ENCODE measurements at places on chromosomes 5 and 9. TPM values are rescaled to one million over a fixed set of nuclear protein-coding genes. Genes with fewer than 3 reads are reported as not detected.

DNA sequence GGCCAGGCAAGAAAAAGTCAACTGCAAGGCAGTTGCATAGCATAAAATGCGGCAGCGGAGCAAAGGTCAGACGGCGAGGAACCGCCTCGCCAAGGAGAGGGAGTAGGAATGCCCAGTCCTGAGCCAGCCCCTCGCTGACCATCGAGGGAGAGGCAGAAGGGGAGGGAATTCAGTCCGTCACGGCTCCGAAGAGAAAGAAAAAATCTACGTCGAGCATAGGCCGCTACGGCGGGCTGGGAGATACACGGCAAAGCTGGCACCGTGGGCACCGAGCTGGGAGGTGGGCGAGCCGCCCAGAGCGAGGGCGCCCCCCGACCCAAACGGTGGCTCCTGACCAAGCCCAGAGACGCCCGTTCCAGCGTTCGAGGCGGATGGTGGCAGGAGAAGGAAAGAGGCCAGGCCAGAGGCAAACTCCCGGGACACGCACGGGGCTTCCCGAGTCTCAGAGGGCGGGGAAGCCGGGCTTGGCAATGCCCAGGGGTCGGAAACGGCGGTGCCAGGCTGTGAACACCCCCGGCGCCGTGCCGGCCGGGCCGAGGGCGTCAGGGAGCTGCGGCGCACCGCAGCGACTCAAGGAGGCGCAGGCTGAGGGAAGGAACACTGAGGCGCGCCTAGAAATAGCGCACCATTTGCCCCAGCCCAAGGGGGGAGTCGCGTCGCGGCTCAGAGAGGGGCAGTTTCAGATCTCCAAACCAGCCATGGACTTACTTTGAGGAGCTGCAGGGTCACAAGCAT lies 518 bp downstream of the SPRY4 start:
- no peak for DNase-seq
- peaks cover 5% of the 10 kb centered on the region for H3K27me3 ChIP-seq
- peak overlapping the region; percentile 66 for H3K4me3 ChIP-seq
- no peaks in the 10 kb centered on the region for H3K36me3 ChIP-seq
- peaks cover 68% of the 10 kb centered on the region for H3K4me1 ChIP-seq
- H3K27ac ChIP-seq = peak overlapping the region; percentile 85

- H3K4me3 ChIP-seq = no peak overlapping the region
- H3K36me3 ChIP-seq = no peaks in the 10 kb centered on the region
- H3K27ac ChIP-seq = no peak overlapping the region
- no peaks in the 10 kb centered on the region for H3K4me1 ChIP-seq
Observed at GRCh38 chr5:171207256-171207847, 101.7 kb upstream of the TLX3 start.

DROSHA gene
- total RNA-seq = 37.4 TPM

ZBTB6 gene
- 7.6 TPM for total RNA-seq

DNA sequence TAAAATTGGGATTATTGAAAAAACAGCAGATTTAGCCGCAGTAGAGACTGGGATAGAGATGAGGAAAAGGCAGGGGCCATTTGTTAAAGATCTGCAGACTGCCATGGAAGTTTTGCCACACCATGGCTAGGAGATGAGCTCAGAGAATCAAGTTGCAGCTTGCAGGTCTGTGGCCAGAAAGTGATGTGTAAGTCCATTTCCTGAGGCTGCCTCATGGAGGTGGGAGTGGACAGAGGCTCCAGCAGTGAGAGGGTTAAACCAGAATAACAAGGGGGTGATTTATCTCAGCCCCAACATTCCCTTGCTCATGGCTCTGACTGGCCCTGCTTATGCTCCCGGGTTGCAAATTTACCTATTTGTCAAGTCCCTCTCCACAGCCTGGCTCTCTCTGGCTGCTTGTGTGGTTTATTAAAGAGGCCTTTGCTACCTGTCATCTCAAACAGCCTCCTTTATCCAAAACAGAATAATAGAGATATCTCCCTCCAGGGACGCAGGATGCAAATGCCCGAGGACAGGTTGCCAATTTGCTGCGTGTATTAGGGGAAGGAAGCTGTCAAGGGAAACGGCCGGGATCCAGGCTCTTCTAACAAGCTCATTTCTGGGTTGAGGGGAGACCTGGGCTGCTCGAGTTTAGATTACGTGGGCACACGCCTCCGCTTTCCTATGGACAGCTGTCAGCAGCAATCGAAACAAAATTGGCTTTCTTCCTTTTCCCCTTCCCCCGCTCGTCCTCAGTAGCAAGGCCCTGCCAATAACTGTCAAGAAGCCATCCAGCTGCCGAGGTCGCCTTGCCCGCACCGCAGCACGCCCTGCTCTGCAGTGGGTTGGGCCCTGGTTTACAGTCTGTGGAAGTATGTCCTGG lies 72.8 kb upstream of the PITX1 start:
- DNase-seq = no peak
- H3K4me1 ChIP-seq = peaks cover under 1% of the 10 kb centered on the region
- no peak overlapping the region for H3K27ac ChIP-seq
- no peak overlapping the region for H3K4me3 ChIP-seq
- no peaks in the 10 kb centered on the region for H3K27me3 ChIP-seq

- no peak for DNase-seq
- H3K36me3 ChIP-seq = no peaks in the 10 kb centered on the region
- H3K27ac ChIP-seq = no peak overlapping the region
- H3K4me3 ChIP-seq = no peak overlapping the region
- H3K27me3 ChIP-seq = no peaks in the 10 kb centered on the region
Observed at GRCh38 chr5:133129950-133130349, 78.1 kb downstream of the HSPA4 start.

ITK gene
- total RNA-seq = 0.80 TPM

GRCh38 chr5:138465261-138466124 lies at the start of gene EGR1:
Gene EGR1 (plus strand): TSS chr5:138465479. CDS start chr5:138465762, 283 bp downstream.
- no peaks in the 10 kb centered on the region for H3K36me3 ChIP-seq
- DNase-seq = peak; percentile 100
- no peaks in the 10 kb centered on the region for H3K27me3 ChIP-seq
- H3K27ac ChIP-seq = peak within 1 kb of the TSS; percentile 99
- peak within 1 kb of the TSS; percentile 75 for H3K4me3 ChIP-seq
- H3K4me1 ChIP-seq = peaks cover 32% of the 10 kb centered on the region

DNA sequence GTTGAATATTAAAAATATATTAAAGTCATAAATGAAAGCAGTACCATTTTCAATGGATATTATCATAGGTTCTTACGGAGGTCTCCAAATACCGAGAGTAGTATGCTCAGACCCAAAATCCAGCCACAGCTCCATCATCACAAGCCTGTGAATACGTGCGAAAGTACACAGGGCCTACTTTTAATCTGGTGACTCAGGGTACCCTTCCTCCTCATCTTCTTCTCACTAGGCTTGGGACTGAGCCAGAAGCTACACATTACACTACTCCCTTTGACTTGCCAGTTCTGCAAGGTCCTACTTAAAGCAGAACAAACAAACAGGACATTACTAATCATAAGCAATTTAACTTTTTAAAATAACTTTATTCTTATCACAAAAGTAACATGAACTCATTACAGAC lies 7.6 kb upstream of the RIC1 start:
- no peaks in the 10 kb centered on the region for H3K27me3 ChIP-seq
- no peak overlapping the region for H3K27ac ChIP-seq

DNA sequence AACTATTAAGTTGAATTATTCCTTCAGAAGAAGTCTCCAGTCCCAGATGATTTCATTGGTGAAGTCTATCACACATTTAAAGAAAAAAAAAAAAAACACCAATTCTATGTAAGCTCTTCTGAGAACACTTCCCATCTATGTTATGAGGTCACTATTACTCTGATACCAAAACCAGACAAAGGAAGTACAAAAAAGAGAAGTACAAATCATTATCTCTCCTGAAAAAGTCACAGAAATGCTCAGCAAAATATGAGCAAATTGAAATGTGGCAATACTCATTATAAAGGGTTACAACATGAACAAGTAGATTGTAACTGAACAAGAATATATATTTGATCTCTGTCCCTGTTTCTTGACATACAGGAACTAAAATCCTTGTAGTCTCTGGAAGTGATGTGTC lies 280.4 kb downstream of the TLE1 start:
- no peaks in the 10 kb centered on the region for H3K27me3 ChIP-seq
- DNase-seq = no peak

PCDHGC4 gene
- 2.4 TPM for total RNA-seq

DNA sequence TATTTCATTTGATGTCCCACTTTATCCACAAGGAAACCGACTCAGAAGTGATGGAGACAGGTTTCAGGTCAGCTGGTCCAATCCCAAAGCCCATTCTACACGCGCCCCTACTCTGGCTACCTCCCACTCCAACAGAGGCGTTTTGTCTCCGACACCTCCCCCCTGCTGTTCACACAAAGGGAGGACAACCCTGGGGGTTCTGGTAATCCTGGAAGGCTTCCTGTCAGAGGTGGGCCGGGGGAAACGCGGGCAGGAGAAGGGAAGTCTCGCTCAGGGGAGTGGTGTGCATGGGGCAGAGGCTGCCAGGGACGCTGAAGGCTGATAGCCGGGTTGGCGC lies 39.7 kb upstream of the GABRP start:
- no peak overlapping the region for H3K4me3 ChIP-seq
- peak; percentile 39 for DNase-seq
- H3K27me3 ChIP-seq = no peaks in the 10 kb centered on the region

DNA sequence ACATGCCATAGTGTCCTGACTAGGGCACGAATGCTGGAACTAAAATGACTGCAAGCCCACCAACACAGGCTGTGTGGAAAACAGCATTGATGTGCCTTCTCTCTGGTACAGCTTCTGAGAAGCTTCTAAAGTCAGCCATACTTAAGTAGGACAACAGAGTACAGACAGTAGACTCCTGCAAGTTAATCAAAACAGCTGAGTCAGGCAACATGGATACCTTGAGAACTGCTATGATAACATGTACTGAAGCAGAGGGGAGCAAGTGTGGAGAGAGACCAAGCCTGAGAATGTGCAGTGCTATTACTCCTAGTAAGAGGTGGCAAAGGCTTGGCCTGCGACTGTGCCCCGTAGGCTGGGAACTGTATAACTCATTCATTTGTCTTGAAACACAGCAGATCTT lies 2.5 kb downstream of the ISCA1 start:
- no peak overlapping the region for H3K27ac ChIP-seq
- H3K36me3 ChIP-seq = peaks cover 12% of the 10 kb centered on the region
- no peak for DNase-seq
- no peak overlapping the region for H3K4me3 ChIP-seq
- peaks cover 67% of the 10 kb centered on the region for H3K4me1 ChIP-seq
- H3K27me3 ChIP-seq = no peaks in the 10 kb centered on the region

DNA sequence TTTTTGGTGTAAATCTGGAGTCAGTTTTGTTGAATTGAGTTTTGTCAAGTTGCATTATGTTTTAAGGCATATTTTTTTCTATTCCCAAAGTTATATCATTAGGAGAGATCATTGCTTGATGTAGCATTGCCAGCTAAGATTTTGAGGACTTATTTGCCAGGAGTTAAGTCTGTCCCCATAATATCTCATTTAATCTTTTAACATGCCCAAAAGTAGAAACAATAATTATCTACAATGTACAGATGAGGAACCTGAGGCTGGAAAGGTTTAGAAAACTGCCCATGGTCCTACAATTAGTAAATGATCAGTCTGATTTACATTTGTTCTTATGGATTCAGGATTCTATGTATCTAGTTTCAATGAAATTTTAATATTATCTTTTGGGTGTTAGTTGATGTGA lies 4.7 kb downstream of the NIPBL start:
- DNase-seq = no peak
- no peaks in the 10 kb centered on the region for H3K27me3 ChIP-seq
- peaks cover 62% of the 10 kb centered on the region for H3K4me1 ChIP-seq
- H3K36me3 ChIP-seq = peaks cover 9% of the 10 kb centered on the region

GRCh38 chr9:114363424-114363823 lies 24.4 kb downstream of the AKNA start:
- peaks cover 72% of the 10 kb centered on the region for H3K36me3 ChIP-seq
- H3K27me3 ChIP-seq = no peaks in the 10 kb centered on the region
- no peak overlapping the region for H3K4me3 ChIP-seq

F2RL2 gene
- 4.6 TPM for total RNA-seq

PCDHGA12 gene
- total RNA-seq = 11.2 TPM

DNA sequence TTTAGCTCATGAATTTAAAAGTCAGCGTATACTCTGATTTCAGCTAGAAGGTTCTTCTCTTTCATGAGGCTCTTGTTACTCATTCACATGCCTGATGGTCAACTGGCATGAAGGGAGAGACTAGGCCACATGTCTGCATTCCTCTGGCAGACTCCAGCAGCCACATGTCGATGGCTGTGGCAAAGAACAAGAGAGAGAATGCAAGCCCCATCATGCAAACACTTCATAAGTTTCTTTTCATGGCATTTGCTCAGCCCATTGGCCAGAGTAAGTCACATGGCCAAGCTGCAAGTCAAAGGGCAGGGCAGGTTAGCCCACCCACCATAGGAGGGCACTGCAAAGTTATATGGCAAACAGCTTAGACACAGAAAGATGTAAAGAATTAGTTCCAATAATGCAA lies 5.4 kb downstream of the KCNV2 start:
- H3K4me3 ChIP-seq = no peak overlapping the region
- no peaks in the 10 kb centered on the region for H3K36me3 ChIP-seq
- DNase-seq = no peak
- H3K27ac ChIP-seq = no peak overlapping the region
- no peaks in the 10 kb centered on the region for H3K27me3 ChIP-seq

GRCh38 chr9:38343037-38343436 lies 49.5 kb upstream of the ALDH1B1 start:
- peaks cover 11% of the 10 kb centered on the region for H3K4me1 ChIP-seq
- H3K27ac ChIP-seq = no peak overlapping the region
- H3K4me3 ChIP-seq = no peak overlapping the region

Data from esophagus muscularis mucosa (tissue), 4 donors.